A673 (cell line): ENCODE measurements at places on chromosomes 13 and 19.

DNA sequence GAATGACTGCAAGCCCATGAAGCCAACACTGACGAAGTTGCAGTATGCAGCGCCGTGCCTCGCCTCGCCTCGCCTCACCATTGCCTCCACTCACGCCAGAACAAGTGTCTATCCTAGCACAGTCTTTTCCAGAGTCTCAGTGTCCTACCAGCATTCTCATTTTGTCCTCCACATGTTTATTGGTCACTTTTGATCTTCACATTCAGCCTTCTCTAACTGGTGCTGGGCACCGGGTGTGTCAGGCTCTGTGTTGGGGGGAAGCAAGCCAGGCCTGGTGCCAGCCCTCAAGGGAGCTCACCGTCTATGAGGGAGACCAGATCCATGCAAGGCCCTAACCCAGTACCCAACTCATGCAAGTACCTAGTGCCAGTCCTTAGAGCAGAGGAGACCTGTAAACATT lies 69.7 kb upstream of the GPR183 start:
- DNase-seq: no peak

DNA sequence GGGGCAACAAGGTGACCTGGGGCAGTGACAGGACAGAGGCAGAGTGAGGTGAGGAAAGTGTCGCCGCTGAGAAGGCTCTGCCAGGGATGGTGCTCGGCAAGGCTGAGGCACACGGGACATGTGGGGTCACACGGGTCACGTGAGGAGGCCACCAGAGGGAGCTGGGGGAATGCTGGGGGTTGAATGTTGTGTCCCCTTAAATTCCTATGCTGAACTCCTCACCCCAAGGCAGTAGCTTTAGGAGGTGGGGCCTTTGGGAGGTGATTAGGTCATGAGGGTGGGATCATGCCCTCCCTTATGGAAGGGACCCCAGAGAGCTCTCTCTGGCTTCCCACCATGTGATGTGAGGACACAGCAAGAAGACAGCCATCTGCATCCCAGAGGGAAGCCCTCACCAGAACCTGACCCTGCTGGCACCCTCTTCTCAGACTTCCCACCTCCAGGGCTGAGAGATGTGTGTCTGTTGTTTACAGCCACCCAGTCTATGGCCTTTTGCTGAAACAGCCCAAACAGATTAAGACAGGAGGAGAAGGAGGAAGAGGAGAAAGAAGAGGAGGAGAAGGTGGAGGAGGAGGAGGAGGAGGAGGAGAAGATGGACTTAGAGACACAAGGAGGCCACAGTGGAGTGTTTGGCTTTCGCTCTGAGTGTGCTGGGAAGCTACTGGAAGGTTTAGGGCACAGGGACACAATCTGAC lies 35.4 kb downstream of the RFX2 start:
- no peak for DNase-seq

DNA sequence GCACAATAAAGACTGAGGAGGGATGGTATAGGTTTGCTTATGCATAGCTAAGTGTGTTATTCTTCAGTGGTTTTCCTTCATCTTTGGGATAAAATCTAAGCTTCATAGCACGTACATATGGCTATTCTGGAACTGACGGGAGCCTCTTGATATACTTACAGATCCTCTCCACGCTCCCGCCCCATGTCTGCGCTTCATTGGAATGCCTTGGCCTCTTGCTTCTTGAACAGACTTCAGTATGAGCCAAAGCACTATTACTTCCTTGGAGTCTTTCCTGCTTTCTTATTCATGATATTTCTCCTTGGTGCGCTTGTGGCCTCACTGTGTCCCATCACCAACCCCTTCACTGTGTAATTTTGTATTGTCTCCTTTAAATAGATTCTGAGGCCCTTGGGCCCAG lies 111.1 kb upstream of the RNF113B start:
- DNase-seq: no peak

- DNase-seq: no peak
Measured at GRCh38 chr19:16403151-16403977, 68.4 kb downstream of the EPS15L1 start.

DNA sequence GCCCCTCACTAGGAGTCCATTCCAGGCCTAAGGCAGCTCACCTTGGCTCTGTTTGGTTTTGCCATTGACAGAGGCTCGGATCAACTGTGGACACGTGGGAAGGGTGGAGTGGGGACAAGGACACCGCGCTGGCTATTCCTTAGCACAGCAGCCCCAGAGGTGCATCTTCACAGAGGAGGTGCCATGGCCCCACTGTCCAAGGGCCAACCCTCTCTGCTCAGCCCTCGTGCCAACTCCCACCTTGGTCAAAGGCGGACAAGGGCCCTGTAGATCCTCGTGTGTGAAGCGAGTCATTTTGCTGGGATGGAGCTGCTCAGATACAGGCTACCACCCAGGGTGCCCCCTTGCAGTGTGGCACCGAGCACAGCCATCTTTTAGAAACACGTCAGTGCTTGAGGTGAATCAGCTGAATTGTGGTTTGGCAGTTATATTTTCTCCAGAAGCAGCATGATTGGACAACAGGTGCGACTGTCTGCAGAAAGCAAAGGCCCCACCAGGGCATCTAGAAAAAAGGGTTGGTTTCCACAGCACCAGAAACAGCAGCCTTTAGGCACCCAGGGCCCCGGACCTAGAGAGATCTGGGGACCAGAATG lies 192.1 kb upstream of the GPR12 start:
- no peak for DNase-seq

DNA sequence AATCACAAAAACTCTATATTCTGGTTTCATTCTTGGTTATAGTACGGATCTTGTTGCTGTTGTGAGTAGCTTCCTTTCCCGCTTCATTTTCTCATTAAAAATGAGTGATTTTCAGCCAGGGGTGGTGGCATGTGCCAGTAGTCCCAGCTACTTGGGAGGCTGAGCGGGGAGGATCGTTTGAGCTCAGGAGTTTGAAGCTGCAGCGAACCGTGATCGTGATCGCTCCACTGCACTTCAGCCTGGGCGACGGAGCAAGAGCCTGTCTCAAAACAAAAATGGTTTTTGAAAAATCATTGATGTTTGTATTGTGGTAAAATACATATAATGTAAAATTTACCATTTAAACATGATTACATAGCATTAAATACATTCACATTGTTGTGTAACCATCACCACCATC lies 71.6 kb upstream of the TM9SF2 start:
- no peak for DNase-seq

GRCh38 chr19:2207991-2208860 lies 27.9 kb downstream of the PLEKHJ1 start:
- DNase-seq: peak; percentile 82

DNA sequence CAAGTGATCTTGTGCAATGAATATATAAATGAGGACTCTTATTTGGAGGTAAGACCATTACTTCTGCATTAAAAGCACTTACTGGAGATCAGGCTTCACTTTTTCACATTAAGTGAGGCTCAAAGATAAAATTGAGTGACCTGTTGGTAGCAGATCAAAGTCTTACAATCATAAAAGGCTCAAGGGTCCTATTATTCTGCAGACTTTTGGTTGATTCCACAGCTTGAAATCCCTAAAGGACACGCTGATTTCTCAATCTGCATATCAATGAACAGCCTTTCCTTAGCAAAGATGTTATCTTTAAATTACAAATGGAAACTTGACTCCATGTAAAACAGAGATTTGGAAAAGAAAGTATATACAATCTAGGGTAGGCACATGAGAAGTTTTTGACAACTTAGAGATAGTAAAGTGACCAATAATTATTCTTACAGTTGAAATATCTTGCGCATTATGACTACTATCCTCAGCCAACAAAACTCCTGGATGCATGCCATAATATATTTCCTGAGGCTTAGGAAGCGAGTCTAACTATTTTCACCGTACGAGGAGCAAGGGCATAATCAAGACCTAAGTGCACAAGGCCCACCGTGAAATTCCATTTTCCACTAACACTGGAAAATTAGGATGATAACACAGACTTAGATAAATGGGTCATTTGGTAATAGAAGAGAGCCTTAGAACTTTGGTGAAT lies 640.7 kb downstream of the LIG4 start:
- peak; percentile 35 for DNase-seq

- DNase-seq: no peak
Measured at GRCh38 chr19:20102097-20102496, 24.3 kb downstream of the ZNF90 start.

DNA sequence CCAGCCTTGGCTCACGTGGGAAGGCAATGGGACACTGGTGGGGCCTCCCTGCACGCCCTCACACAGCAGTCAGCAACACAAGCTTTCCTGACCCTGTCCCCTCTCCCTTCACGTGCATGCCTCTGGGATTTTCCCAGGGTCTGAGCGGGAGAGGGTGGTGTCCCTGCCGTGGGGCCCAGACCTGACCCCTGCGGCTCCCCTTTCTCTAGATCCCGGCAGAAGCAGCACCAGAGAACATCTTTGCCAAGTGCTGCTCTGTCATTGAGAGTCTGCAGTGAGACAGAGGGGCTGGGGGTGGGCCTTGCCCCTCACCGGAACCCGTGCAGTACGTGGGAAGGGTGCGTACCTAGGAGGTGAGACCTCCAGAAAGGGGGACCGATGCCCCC lies 12.6 kb downstream of the KHSRP start:
- DNase-seq: no peak

- no peak for DNase-seq
Measured at GRCh38 chr19:13817615-13818371, 22.6 kb downstream of the ZSWIM4 start.

DNA sequence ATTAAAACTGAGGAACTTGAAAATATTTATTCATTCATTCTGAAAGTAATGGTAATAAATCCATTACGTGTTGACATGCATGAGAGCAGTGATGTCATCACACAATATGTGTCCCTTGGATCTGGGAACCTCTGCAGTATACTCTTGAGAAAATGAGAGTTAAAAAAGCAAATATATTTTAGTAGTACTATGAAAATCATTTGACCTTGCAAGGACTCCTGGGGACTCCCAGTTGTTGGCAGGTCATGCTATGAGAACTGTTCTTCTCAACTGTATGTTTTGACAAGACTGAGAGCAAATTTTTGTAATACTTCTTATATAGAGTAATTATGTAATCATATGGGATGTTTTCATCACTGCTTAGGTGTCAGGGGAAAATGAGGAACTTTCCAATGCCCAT lies 249.4 kb downstream of the PCCA start:
- DNase-seq: no peak

DNA sequence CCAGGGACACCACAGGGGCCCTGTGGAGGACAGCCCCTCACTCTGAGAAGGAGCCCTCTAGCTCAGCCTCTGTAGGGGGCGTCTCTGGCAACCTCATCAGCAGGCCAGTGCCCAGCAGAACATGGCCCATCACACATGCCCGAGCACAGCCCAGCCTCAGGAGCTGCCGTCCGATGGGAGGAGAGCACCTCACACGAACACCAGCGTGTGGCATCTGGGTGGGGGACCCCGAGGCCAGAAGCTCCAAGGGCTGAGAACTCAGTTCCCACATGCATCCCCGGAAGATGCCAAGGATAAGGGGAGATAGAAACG lies 11.3 kb downstream of the SH3GL1 start:
- DNase-seq: no peak
